ENCODE measurements at places on chromosomes 16 and 17. TPM values are rescaled to one million over a fixed set of nuclear protein-coding genes. Genes with fewer than 3 reads are reported as not detected.

GRCh38 chr17:8225813-8226535, 15.6 kb upstream of the AURKB start:
- H3K4me3 ChIP-seq: no peak overlapping the region
- peak overlapping the region; percentile 55 for H3K27ac ChIP-seq
- no peaks in the 10 kb centered on the region for H3K27me3 ChIP-seq
- H3K36me3 ChIP-seq: peaks cover 22% of the 10 kb centered on the region
- DNase-seq: no peak
- peaks cover 9% of the 10 kb centered on the region for H3K4me1 ChIP-seq

DNA sequence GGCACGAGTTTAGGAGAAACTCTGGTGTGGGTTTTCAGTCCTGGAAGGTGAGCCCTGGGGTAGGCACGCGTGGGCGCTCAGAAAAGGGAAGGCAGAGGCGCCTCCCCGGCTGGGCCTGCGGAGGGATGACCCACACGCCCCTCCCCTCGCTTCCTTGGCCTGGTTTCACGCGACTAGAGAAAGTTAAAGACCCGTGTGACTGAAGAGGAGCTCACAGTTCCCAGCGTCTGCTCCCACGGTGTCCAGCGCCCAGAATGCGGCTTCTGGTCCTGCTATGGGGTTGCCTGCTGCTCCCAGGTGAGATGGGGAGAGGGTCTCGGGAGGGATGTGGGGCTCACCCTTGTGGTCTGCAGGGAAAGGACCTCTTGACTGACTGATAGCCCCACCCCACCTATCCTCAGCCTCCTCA, at the start of gene CD300LG:
Gene CD300LG, plus strand, starts transcription at position 214 of the 409 bp plus-strand sequence. Its CDS starts 41 bp downstream, at position 255.
- DNase-seq: no peak
- no peak within 1 kb of the TSS for H3K4me3 ChIP-seq
- no peak within 1 kb of the TSS for H3K27ac ChIP-seq

- no peak overlapping the region for H3K27ac ChIP-seq
- no peak overlapping the region for H3K4me3 ChIP-seq
- no peaks in the 10 kb centered on the region for H3K36me3 ChIP-seq
- H3K27me3 ChIP-seq: no peaks in the 10 kb centered on the region
Measured at GRCh38 chr17:40598619-40599467, 33.6 kb upstream of the CCR7 start.

GRCh38 chr17:34874478-34874877, 86.8 kb downstream of the CCT6B start:
- DNase-seq: no peak
- no peak overlapping the region for H3K4me3 ChIP-seq
- H3K27ac ChIP-seq: no peak overlapping the region
- no peaks in the 10 kb centered on the region for H3K27me3 ChIP-seq
- H3K4me1 ChIP-seq: no peaks in the 10 kb centered on the region

GRCh38 chr17:75764711-75765421, at the start of gene GALK1:
TSS of gene GALK1 (minus strand) at chr17:75765192. CDS start at chr17:75765136, 56 bp downstream.
- peaks cover 4% of the 10 kb centered on the region for H3K4me1 ChIP-seq
- peak within 1 kb of the TSS; percentile 60 for H3K4me3 ChIP-seq
- H3K36me3 ChIP-seq: no peaks in the 10 kb centered on the region
- H3K27ac ChIP-seq: peak within 1 kb of the TSS; percentile 77
- DNase-seq: peak; percentile 59

DNA sequence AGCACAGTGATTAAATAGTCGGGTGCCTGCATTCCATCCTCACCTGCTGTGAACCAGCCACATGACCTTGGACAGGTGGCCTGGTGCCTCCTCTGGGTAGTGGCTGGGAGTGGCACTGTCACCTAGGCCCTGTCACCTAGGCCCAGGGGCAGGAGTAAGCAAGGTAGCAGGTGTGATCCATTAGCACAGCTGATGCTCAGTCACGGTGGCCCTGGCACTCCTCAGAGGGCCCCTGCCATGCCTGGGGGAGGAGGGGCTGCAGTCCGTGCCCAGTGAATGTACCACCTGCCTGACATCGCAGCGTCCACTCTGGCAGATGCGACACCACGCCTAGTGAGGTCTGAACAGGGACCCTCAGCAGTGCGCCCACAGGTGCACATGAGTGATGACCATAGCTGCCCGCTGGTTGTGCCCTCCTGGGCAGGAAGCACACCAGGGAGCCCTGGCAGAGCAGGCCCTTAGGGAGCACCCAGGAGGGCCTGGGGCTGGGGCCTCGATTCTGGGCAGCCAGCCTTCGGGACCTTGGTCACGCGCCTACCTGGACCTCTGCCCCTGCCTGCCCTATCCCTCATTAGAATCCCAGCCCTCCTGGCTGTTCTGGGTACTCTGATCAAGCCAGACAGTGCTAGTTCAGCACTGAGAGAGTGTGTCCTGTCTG, 33.1 kb upstream of the CRISPLD2 start:
- H3K4me1 ChIP-seq: peaks cover 10% of the 10 kb centered on the region
- H3K36me3 ChIP-seq: no peaks in the 10 kb centered on the region
- no peak overlapping the region for H3K4me3 ChIP-seq
- H3K27me3 ChIP-seq: no peaks in the 10 kb centered on the region
- no peak for DNase-seq

DNA sequence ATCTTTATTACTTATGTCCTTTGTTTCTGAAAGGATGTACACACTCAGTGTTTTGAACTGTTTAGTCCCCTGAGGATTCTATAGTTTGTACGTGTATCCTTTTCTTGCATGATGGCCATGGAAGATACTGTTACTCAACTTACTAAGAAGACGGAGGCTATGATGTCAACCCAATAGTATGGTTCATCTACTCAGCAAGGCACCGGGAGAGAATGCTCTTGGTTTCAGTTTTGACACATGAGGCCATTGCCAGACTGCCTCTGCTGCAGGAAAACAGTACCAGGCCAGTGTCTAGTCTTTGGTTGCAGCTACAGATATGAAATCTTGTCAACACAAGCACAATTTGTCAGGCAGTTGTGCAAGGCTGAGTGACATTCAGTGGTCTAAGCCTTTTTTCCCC, 134.5 kb downstream of the MRTFB start:
- H3K4me1 ChIP-seq: peaks cover 5% of the 10 kb centered on the region
- H3K36me3 ChIP-seq: no peaks in the 10 kb centered on the region
- no peak overlapping the region for H3K27ac ChIP-seq
- H3K4me3 ChIP-seq: no peak overlapping the region
- no peaks in the 10 kb centered on the region for H3K27me3 ChIP-seq

DNA sequence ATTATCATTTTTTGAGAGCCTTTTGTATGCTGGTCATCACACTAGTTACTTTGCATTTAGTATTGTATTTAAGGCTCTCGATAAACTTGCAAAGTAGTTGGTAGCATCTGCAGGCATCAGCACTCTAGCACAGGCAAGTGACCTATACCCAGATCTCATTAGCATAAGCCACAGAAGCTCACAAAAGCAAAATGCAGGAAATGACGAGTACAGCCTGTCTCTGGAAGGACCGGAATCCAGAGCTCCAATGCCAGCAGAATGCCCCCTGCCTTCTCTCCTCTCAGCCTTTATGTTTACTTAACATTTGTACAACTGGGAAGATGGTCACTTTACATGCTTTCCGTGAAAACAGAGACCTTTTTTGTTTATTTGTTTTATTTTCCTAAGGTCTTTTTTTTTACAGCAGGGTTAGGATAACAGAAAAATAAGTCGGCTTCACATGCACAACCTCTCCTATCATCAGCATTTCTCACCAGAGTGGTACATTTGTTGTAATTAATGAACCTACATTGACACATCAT, 45.4 kb upstream of the MYOCD start:
- no peak overlapping the region for H3K27ac ChIP-seq
- no peaks in the 10 kb centered on the region for H3K36me3 ChIP-seq
- H3K4me3 ChIP-seq: no peak overlapping the region
- H3K4me1 ChIP-seq: no peaks in the 10 kb centered on the region

The KRTAP17-1 gene
- not detected for total RNA-seq

The ASGR1 gene
- total RNA-seq: 9.4 TPM
